ENCODE measurements at places on chromosomes 7 and 10.

DNA sequence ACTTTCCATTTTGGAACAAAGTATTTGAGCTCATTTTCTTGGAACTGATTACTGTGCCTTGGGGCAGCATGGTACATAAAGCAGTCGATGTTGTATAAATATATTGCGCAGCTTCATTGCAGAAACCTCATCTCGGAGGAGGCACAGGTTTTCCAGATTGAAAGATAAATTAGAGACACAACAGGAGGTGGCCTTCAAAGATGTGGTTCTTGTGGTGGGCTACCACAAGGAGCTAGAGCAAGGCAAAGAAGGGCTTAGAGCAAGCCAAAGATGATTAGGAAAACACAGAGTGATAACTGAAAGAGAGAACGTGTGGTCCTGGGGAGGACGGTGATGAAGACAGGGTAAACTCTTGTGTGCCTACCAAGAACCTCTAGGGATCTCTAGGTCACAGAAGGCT, 169.1 kb upstream of the TNS3 start:
- no peak for DNase-seq

- DNase-seq, result no peak
Measured at GRCh38 chr7:24707988-24708615, 49.2 kb downstream of the GSDME start.

- no peak for DNase-seq
Measured at GRCh38 chr10:11080564-11080984, 62.9 kb downstream of the CELF2 start.

DNA sequence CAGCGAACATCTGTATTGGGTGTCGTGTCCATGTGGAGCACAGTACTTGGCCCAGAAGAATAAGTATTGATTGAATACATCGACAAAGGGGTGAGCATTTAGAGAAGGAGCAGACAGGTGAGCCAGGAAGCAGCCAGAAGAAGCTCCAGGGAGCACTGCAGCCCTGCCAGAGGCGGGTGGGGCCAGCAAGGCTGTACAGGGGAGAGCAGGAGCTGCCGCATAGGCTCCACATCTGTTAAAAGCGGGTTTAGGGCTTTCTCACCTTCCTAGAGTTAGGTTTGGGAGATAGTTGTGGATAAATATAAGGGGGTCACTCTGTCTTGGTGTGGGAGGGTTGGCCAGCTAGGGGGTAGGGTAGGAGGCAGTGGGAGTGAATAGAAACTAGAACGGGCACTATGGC, 1.3 kb upstream of the CPA1 start:
- DNase-seq, result no peak

DNA sequence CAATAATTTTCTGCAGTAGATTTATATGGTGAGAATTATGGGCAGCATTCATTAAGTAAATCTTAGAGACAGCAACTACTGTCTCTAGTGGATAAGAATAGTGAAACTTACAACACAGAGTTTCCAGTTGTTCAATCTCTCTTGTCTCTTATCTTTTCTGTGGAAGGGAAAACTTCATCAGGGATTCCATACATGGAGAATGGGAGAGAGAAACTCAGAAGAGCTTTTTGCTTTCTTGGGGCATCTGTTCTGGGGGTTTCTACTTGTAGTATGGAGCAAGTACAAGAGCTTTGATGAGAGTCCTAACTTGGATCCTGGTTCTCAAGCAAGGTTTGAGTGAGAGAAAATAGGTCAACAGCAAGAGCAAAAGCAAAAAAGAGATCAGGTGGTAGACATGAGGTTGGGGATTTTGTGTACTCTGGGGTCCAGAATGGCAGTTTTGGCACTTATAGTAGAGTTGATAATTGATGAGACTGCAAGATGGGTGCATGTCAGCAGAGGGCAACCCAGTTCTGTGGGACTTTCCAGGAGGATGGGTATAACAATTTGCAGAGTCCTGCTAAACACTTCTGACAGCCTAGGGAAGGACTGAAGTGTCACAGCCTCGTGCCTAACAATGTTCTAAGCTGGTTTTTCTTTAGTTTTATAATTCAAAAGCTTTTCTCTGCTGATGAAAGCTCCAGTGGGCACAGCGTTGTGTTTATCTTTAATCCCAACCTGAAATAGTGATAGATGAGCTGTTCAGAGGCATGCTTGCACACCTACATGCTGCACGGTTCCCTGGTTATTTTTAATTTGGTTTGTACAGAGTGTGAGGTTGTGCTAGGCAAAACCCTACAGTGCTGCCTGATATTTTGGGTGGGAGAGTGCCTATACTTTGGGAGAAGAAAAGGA, 32.0 kb upstream of the STRIP2 start:
- no peak for DNase-seq

DNA sequence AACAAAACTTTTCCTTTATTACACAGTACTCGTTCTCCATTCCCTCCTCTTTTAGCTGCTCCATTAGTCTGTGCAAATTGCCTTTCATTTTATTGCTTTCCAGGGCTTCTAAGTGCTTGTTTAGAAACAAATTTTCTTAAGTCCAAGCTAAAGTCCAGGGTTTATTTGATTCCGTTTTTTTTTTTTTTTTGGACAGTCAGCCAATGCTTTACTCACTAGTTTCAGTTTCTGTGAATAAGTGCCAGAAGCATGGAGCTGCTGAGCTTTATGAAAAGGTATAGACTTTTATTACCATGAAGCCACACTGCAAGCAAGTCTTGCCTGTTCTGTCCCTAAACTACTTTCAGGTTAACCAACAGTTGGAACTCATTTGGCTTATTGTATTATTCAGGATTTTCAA, 455.0 kb downstream of the GFRA1 start:
- DNase-seq, result no peak

GRCh38 chr10:127291329-127291728, 94.9 kb upstream of the INSYN2A start:
- DNase-seq, result no peak

DNA sequence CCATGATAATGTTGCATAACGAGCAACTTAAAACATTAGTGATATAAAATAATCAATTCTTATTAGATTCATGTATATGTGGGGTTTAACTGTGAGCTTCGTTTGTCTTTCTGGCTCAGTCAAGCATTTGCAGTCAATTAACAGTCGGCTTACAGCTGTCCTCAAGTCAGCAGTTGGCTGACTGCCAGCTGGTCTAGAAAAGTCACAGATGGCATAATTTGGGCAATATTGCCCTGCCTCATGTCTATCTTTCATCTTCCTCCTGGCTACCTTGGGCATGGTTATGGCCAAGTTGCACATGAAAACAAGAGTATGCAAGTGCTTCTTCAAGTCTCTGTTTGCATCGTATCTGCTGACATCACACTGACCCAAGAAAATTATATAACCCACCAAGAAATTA, 186.1 kb upstream of the ZWINT start:
- no peak for DNase-seq

GRCh38 chr7:44466300-44467216, 23.9 kb downstream of the NUDCD3 start:
- no peak for DNase-seq

- DNase-seq, result no peak
Measured at GRCh38 chr10:30404540-30404939, 29.4 kb upstream of the MAP3K8 start.

DNA sequence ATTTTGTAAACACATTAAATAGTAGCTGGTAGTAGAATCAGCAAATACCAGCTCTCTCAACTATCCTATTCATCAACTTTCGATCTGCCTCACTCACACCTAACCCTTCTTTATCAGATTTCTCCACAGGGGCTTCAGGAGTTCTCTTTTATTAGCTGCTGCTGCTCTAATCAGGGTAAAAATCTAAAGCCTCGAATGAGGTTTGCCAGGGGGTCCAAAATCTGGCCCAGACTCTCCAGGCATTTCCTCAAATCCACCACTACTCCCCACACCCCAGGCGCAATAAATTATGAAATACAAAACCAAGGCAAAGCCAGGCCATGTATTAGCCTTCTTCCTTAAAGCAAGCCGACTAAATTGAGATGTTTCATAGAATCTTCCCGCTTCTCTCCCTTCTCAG, 2.3 kb downstream of the RNF216 start:
- no peak for DNase-seq
